ENCODE measurements at places on chromosomes 2 and 18. TPM values are rescaled to one million over a fixed set of nuclear protein-coding genes. Genes with fewer than 3 reads are reported as not detected.

The TBR1 gene
- not detected for total RNA-seq

The ITSN2 gene
- total RNA-seq: 30.4 TPM

The TUBB8B gene
- total RNA-seq: not detected

The CREG2 gene
- total RNA-seq: 9.0 TPM

The MGAT5 gene
- total RNA-seq: 37.7 TPM

The IMP4 gene
- total RNA-seq: 76.8 TPM

GRCh38 chr2:23015651-23016200 is 369.3 kb upstream of the KLHL29 start:
- DNase-seq: no peak
- no peaks in the 10 kb centered on the region for H3K36me3 ChIP-seq
- no peaks in the 10 kb centered on the region for H3K4me1 ChIP-seq
- H3K27me3 ChIP-seq: peaks cover 3% of the 10 kb centered on the region
- H3K4me3 ChIP-seq: no peak overlapping the region

GRCh38 chr18:35917043-35917442 is 55.4 kb upstream of the RMP24 start:
- no peaks in the 10 kb centered on the region for H3K36me3 ChIP-seq
- H3K4me1 ChIP-seq: no peaks in the 10 kb centered on the region
- no peak overlapping the region for H3K4me3 ChIP-seq
- no peak overlapping the region for H3K27ac ChIP-seq
- DNase-seq: no peak

DNA sequence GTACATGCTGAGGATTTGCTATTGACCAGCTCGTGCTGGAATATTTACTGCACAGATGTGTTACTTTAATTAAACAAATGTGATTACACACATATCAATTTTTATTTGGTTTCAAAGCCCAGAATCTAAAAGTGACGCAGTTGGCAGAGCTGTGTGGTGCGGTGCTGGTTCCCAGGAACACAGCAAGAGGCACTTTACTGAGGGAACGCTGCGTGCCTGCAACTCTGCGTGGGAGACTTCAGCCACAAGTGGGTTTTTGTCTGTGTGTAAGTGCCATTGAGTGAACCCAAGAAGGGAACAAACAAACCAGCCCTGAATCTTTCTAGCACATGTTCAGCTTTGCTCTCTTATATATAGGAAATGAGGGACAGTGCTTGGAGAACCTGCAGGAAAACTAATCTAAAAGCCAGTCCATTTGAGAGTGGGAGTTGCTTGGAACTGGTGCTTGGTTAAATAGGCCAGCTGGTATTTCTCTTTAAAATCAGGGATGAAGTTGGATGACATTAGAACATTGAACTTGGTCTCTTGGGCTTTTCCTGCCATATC is 196.6 kb upstream of the CELF4 start:
- no peaks in the 10 kb centered on the region for H3K36me3 ChIP-seq
- DNase-seq: no peak
- H3K4me1 ChIP-seq: no peaks in the 10 kb centered on the region
- H3K27me3 ChIP-seq: no peaks in the 10 kb centered on the region

- no peaks in the 10 kb centered on the region for H3K27me3 ChIP-seq
- no peaks in the 10 kb centered on the region for H3K4me1 ChIP-seq
- no peak overlapping the region for H3K4me3 ChIP-seq
- DNase-seq: no peak
- H3K36me3 ChIP-seq: no peaks in the 10 kb centered on the region
- H3K27ac ChIP-seq: no peak overlapping the region
These were observed 105.5 kb downstream of the CAPN13 start for GRCh38 chr2:30701782-30702181.

DNA sequence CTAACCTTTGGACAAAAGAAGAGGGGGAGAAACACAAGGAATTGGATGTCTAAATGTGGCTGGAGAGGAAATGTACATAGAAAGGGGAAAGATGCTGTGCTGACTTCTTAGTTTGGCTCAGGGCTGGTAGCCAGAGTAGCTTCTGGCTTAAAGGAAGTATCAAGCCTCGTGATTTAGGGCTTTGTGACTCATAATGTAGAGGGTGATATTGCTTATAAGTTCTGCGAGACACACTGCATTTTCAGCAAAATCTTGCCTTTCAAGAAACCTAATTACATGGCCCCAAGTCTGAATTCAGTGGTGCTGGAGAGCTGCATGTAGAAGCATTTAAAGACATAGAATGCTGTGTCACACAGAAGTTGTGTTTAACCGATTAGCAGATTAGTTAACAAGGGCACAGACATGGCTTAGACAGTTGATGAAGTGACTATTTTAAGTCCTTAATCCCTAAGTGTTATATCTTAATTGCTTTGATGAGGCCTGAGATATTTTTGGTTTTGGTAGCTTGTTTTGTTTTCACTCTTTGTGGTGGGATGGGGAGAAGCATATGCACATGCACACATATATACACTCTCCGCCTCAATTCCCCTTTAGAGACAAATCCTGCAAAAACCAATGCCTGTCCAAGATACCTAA is 66.4 kb downstream of the EPAS1 start:
- peaks cover 50% of the 10 kb centered on the region for H3K36me3 ChIP-seq
- H3K27me3 ChIP-seq: no peaks in the 10 kb centered on the region
- no peak for DNase-seq
- H3K27ac ChIP-seq: peak overlapping the region; percentile 16
- H3K4me3 ChIP-seq: no peak overlapping the region

GRCh38 chr2:429142-429541 is 141.3 kb upstream of the ALKAL2 start:
- DNase-seq: no peak
- peaks cover 18% of the 10 kb centered on the region for H3K4me1 ChIP-seq
- H3K4me3 ChIP-seq: no peak overlapping the region
- no peak overlapping the region for H3K27ac ChIP-seq
- no peaks in the 10 kb centered on the region for H3K36me3 ChIP-seq

All from PC-9 (cell line).